ENCODE measurements at places on chromosomes 3 and 15.
A peak's percentile ranks its signal among the peaks of the same experiment; 100 is the strongest.

GRCh38 chr3:27684302-27684701 lies 37.8 kb downstream of the EOMES start:
- DNase-seq: no peak

GRCh38 chr3:29141918-29142275 lies 139.0 kb upstream of the RBMS3 start:
- DNase-seq: no peak

- no peak for DNase-seq
Observed at GRCh38 chr3:158696618-158697017, 24.2 kb upstream of the LXN start.

- no peak for DNase-seq
Observed at GRCh38 chr3:171239757-171240503, 213.4 kb upstream of the SLC2A2 start.

DNA sequence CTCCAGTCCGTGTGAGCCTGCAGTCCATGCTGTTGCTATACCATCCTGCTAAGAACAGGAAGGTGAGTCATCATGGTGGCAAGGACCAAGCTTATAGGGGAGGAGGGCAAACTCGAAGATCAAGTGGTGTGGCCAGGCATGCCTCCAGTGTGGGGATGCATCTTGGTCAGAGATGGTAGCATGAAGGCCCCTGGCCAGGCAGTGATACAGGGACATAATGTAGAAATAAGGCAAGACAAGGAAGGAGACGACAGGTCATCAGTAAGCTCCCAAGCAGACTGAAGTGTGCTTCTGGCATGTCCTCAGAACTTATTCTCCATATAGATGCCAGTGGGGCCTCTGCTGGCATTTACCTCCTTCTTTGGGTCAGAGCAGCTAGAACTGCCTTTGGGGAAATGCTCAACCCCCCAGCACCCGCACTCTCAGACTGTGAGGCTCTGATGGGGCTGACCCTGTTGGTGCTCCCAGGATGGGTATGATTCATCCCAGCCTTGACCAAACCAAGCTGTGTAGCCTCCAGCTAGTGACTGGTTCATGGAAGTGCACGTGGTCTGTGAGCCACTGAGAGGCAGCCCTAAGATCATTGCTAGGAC lies 52.5 kb upstream of the ATP2B2 start:
- DNase-seq: no peak

GRCh38 chr3:112813723-112814171 lies 32.9 kb downstream of the CD200R1L start:
- no peak for DNase-seq

DNA sequence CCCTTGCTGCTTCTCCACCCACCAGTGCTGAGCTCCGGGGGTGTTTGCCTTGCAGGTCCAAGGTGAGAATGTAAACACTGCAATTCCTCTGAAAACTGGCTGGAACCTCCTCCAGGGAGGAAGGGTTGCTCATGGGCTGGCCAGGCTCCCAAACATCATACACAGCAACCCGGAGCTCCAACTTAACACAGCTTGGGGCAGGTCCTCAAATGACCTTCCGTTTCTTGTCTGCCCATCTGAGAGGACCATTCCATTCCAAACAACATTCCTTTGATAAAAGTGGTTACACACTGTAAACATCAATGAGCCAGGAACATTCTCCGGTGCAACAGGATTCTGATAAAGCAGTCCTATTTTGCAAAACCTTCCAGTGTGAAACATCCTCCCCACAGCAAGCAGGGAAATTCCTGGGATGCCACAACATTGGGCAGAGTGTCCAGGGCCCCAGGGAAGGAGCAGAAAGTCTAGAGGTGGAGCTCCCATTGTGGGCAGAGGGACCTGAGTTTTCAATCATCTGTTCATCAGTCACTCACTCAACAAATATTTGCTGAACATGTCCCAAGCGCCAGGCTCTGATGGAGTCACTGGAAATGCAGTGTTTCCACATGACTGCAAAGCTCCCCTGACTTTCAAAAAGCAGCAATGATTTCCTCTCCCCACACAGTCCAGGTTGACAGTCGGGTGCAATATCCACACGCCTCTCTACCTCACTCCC lies 7.3 kb upstream of the HEG1 start:
- DNase-seq: no peak

GRCh38 chr3:166263460-166263859 lies 426.2 kb upstream of the BCHE start:
- no peak for DNase-seq

DNA sequence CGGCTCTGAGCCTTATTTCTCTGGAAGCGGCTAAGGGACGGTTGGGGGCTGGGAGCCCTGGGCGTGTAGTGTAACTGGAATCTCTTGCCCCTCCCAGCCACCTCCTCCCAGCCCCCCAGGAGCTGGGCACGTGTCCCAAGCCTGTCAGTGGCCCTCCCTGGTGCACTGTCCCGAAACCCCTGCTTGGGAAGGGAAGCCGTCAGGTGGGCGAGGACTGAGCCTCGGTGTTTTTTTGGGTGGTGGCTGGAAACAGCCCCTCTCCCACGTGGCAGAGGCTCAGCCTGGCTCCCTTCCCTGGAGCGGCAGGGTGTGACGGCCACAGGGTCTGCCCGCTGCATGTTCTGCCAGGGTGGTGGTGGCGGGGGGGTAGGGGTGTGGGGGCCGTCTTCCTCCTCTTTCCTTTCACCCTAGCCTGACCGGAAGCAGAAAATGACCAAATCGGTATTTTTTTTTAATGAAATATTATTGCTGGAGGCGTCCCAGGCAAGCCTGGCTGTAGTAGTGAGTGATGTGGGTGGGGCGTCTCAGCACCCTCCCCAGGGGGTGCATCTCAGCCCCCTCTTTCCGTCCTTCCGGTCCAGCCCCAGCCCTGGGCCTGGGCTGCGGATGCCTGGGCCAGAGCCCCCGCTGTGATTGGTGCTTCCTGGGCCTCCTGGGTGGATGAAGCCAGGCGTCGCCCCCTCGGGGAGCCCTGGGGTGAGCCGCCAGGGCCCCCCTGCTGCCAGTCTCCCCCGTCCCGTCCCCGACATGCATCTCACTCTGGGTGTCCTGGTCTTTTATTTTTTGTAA lies 58.8 kb upstream of the GOLGA8A start:
- no peak for DNase-seq

DNA sequence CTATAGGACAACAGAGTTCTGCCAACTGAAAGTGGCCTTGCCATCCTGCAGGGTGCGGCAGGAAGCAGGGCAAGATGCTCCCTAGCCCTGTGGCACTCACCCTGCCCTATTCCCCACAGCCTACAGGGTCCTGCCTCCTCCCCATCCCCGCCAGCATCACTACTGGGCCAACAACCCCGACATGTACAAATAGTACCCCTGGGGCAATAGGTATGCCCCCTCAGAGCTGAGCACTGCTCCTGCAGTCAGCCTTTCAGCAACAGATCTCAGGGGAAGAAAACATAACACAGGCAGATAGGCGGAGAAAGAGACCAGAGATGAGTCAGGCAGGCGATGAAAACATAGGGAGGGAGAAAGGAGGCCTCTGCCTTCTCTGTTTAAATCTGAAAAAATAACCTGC lies 74.7 kb downstream of the XXYLT1 start:
- no peak for DNase-seq

DNA sequence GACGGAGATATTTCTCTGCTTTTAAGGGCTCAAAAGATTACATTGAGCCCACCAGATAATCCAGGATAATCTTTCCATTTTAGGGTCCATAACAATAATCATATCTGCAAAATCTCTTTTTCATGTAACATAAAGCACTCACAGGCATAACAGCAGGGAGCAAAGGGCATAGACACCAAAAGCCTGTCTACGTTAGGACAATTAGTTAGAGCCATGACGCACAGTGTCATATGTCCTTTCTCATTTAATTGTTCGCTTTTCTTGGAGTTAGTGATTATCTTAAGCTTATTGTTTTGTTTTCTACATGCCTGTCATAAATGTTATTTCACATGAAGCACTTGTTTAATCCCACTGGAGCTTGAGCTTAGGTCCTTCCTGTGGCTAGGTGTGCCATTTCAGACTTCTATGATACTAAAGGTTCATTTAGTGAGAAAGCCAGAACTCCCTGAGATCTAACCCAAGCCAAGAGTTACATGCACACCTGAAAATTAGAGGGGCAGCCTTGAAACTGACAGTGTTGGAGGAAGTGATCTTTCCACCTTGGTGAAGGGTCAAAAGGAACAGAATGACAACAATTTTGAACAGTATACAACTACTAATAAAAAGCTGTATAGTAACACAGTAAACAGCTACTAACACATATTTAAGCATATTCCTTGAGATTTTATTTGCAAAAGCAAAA lies 11.7 kb upstream of the HHATL start:
- no peak for DNase-seq

DNA sequence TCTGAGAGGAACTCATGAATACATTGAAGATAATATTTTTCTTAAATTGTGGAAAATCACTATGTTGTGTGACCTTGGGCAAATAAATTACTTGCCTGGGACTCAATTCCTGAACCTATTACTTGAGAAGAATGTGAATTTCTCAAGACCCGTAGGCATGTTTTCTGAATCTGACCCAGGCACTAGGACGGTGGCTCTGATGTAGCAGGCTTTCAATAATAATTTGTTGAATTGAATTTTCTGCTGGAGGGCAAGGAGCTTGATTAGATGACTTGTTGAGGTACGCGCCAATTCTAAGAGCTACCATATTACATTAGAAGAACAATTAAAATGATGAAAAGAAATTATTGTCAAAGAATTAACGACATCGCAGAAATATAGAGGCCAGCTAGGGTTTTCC lies 150.2 kb upstream of the LRRC3B start:
- DNase-seq: no peak

DNA sequence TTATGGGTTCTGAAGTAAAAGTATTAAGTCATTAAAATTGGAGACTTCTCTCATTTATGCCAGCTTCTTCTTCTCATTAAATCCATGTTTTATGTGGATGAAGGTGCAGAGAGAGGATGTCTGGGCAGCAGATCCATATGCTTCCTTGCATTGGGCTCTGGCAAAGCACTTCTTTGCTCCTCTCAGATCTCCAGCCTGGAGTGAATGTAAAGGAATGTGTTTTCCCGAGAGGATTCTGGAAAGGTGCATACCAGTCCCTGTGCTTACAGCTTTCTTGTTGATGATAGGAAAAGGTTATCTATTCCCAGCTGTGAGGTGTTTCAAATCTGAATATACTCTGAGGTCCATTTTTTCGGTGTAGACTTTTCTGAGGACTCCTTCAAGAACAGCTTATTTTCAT lies 79.9 kb upstream of the PEX5L start:
- DNase-seq: no peak

DNA sequence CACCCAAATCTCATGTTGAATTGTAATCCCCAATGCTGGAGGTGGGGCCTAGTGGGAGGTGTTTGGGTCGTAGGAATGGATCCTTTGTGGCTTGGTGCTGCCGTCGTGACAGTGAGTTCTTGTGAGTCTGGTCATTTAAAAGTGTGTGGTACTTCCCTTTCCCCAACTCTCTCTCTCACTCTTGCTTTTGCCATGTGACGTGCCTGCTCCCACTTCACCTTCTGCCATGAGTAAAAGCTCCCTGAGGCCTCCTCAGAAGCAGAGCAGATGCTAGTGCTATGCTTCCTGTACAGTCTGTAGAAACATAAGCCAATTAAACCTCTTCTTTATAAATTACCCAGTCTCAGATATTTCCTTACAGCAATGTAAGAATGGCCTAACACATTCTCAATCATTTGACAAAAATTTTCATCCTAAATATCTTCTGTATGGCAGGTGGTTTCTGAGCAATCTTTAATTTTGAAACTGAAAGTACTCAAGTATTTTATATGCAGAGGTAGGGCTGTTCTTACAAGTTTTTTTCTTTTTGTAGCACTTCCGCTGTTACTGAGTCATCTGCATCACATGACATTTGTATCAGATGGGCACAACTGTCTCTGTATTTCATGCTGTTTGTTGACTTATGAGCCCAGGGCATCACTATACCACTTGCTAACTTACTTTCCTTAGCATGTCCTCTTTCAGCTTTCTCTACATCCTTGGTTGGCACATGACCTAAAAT lies 8.8 kb downstream of the RPL39L start:
- DNase-seq: peak; percentile 85

GRCh38 chr3:153400641-153401040 lies 238.6 kb downstream of the RAP2B start:
- no peak for DNase-seq

- no peak for DNase-seq
Observed at GRCh38 chr3:146777941-146778340, 172.8 kb upstream of the PLSCR5 start.

- DNase-seq: no peak
Observed at GRCh38 chr3:55647063-55647462, 160.0 kb upstream of the WNT5A start.

DNA sequence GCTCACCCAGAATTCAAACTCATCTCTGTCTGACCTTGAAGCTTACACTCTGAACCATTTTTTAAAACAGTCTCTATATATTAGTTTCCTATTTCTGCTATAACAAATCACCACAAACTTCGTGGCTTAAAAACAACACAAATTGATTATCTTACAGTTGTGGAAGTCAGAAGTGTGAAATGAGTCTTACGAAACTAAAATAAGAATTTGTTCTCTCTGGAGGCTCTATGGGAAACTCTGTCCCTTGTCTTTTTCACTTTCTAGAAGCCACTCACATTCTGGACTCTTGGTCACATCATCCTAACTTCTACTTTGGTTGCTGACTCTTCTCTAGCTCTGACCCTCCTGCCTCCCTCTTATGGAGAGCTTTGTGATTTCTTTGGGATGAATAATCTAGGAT lies 429.3 kb upstream of the THBS1 start:
- DNase-seq: no peak

DNA sequence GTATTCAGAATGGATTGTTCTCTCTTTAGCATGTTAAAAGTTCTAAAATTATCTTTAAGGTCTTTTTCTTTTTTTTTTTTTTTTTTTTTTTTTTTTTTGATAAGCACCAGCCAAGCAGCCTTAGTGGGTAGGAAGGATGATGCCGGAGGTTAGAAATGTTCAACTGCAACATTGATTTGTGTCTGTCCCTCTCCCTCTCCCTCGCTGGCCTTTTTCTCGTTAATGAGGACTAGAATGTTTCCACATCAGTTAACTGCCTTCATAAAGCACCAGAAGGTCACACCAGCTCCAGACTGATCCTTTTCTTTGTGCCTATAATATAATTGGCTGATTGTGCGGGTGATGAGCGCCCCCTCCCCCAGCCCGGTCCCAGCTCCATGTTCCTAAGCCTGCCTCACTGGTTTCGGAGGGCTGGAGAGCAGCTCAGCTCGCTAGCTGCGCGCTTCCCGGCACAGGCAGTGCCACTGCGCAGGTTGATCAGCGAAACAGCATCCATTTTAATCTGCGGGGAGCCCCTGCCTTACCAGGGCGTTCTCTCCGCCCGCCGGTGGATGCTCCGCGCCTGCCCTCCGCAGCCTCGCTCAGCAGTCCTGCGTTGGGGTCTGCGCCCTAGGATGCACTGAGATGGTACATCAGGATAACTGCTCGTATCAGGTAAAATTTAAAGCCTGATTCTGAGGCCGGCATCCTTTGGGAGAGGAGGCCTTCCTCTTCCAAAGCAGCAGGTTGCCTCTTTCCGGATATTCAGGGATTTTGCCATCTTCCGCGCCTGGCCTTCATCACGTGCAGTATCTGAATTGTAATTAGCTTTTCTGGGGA lies 148.9 kb upstream of the IL12A start:
- DNase-seq: no peak
